ENCODE measurements at places on chromosomes 2 and 18.

GRCh38 chr2:226669249-226669648 is 130.4 kb downstream of the IRS1 start:
- DNase-seq, result no peak

GRCh38 chr2:42028571-42029148 is 19.2 kb upstream of the PKDCC start:
- no peak for DNase-seq

DNA sequence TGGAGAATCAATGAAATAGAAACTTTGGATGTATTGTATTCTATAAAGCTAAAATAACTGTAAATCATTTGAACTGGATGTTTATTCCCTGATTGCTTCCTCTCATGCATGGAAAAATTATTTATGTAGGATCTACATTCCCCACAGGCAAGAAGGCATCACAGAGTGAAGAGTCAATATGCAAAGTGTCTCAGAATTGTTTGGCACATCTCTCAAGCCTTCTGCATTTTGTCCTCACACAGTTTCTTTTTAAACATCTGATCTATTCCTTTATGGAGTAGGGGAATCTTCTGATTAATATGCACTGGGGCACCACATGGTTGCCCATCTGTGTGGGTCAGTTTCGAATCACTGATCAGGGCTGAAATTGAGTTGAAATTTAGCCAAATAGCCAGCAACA is 465.4 kb downstream of the ZNF804A start:
- DNase-seq, result no peak

- DNase-seq, result no peak
Measured at GRCh38 chr2:65630643-65631042, 198.2 kb upstream of the SPRED2 start.

GRCh38 chr2:52345676-52346075 is 1313.7 kb upstream of the NRXN1 start:
- DNase-seq, result no peak

- no peak for DNase-seq
Measured at GRCh38 chr18:44700652-44701051, 20.0 kb downstream of the SETBP1 start.

DNA sequence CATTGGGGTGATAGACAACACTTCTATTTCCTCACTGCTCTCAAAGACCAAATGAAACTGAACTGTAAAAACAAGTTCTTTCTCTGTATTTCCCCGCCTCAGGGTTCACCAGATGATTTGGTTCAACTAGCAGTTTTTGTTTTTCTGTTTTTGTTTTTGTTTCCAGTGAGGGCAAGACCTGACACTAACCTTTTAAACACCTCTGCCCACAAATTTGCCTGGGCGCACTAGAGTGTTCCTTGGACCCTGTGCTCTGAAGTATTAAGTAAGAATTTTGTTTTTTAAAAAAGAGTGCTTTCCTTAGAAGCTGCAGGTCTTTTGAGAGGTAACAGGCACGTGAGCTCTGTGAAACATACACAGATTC is 92.9 kb downstream of the DYSF start:
- DNase-seq, result no peak

- no peak for DNase-seq
Measured at GRCh38 chr18:12721495-12722275, 18.8 kb downstream of the PSMG2 start.

GRCh38 chr2:64327129-64327509 is 126.8 kb upstream of the LGALSL start:
- no peak for DNase-seq

DNA sequence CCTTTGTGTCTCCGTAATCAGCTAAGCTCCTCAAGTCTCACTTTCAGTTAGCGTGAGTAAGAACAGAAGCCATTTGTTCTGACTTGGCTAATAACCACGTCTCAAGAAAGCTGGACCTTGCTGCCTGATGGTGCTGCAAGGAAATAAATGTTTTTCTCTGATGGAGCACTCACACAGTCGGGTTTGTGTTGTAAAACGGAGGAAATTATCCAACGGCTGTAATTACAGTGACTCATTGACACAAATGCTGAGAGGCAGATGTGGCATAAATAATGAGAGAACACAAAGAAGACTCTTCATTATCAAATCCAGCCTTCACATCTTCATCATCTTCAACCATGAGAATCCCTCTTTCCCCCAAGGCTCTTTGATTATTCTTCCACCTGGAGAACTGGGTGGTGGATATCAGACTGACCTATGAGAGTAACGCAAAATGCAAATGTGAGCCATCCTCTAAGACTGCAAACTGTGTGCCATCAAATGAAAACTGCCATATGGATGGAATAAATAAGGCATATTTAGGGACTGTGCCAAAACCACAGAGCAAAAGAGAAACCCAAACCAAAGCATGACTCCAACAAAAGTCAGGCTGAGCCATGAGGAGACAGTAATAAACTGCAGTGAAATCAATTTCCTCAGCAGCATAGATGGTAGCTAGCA is 252.6 kb downstream of the RND3 start:
- no peak for DNase-seq

DNA sequence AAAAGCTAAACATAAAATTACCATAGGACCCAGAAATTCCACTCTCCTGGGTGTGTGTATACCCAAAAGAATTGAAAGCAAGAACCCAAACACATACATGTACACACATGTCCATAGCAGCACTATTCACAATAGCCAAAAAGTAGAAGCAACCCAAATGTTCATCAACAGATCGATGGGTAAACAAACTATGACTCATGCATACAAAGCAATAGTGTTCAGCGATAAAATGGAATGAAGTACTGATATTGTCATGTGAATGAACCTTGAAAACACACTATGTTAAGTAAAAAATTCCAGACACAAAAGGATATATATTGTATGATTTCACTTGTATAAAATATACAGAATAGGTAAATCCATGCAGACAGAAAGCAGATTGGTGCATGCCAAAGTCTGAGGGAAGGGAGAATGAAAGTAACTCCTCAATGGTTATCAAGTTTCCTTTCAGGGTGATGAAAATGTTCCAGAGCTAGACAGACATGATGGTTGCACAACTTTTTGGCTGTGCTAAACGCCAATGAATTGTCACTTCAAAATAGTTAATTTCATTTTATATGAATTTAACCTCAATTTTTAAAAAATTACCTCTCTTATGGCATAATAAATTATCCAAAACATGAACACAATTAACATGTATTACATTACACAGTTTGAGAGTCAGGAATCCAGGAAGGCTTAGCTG is 35.5 kb downstream of the GKN2 start:
- DNase-seq, result no peak

DNA sequence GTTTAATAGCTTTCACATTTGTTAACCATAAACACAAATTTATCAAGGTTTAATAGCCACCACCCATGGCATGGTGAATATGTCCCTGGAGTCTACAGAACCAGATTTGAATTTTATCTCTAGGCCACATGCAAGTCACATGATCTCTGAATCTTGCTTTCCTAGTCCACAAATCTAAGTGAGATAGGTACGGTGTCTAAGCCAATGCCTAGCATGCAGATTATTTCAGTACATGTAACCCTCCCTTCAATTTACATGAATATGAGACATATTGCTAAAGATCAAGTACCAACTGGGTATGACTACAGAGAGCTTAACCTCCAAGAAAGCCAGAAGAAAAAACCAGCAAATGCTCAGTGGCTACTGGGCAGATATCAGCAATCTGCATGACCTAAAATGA is 10.0 kb downstream of the ZNF24 start:
- no peak for DNase-seq

DNA sequence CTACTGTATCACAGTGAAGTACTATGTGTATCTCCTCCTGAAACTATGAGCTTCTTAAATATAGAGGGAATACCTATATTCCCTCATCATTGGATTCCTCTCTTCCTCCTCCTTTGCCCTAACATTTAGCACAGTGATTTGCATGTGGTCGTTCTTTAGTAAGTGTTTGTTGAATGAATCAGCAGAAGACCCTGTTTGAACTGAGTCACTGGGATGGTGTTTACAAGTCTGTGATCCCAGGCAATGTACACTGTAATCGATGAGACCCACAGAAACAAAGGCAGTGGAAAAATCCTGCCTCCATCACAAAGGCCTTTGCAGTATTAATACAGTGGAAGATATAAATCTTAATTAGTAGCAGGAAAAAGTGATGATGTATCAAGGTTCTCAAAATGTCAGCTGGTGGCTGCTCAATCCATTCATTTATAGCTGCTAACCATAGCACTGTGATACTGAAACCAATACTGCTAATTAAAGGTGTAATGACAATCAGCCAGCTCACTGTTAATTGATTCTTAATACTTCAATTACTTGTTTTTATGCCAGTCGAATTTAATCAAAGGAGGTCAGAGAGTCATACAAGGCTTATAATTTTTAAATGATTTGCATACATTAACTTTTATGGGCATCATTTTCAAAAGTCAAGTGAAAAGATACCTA is 20.8 kb upstream of the MYO3B start:
- no peak for DNase-seq

GRCh38 chr2:138727956-138728355 is 52.2 kb downstream of the NXPH2 start:
- DNase-seq, result no peak

- DNase-seq, result no peak
Measured at GRCh38 chr18:57805117-57805516, 2.0 kb upstream of the ATP8B1 start.

GRCh38 chr18:47901624-47902362 is 28.7 kb downstream of the SMAD2 start:
- no peak for DNase-seq

GRCh38 chr2:68995916-68996315 is 17.1 kb upstream of the ANTXR1 start:
- no peak for DNase-seq

GRCh38 chr2:61789807-61790602 is 63.9 kb downstream of the FAM161A start:
- DNase-seq, result no peak

DNA sequence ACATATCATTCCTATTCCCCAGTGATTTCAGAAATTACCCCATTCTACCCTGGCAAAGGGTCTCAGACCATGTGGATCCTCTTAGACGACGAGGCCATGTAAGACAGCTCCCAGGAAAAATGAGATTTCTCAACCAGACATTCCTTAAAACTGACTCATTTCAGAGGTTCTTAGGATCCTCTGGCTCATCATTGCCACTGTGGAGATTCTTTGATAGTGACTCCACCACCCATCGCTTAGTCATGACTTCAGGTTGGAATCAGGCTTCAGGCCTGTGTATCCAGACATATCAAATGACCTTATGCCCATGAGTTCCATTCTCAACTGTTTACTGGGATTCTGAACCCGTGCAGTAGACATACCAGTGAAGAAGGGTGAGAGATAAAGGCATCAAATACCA is 245.6 kb upstream of the TCF4 start:
- DNase-seq, result no peak

GRCh38 chr2:157672129-157672528 is 43.5 kb upstream of the ACVR1C start:
- DNase-seq, result no peak

GRCh38 chr18:6595666-6596065 is 133.8 kb upstream of the ARHGAP28 start:
- DNase-seq, result no peak

DNA sequence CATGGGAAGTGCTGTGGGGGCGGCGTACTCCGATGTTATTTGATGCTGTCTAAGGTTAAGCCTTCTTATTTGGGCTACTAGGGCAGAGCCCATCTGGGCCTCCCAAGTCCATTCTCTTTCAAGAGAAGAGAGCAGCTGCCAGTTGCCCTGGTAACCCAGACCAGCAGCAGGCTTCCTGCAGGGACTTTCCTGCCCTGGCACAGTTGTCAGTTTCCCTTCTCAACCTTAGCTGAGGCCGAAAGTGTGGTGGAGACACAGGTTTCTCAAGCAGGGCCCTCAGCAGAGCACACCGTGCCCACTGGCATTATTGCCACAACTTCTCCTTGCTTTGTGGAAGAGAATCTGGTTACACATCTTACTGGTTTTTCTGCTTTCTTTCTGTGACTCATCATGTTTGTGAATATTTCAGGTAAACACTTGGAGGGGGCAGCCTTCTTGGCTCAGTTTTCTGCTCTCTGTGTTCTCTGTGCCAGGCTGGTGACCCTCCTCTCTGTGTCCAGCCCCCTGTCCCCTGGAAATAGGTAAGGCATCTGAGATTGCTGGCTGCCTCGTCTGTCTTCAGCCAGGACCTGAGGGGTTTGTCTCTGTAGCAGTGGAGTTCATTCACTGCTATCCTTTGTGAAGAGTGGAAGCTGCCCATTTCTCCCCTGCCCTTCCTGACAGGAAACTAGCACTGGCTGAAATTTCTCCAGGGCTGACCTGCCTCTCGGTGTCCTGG is 111.0 kb downstream of the B3GNT2 start:
- DNase-seq, result no peak

DNA sequence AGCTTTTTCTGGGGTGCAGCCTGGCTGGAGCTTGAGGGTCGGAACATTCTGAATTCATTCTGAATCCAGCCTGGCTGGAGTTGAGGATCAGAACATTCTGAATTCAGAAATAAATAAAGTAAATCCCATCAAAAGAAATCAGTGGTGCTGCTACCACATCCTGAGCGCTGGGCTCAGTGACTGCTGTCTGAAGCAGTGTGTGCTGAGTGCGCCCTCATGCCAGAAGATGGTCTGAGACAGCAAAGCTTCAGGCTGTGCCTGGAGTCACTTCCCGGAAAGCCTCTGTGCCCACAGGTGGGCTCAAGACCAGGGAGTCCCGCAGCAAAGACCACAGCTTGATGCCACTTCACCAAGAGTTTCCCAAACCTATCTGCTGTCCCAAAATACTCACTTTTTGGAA is 187.9 kb downstream of the VAPA start:
- no peak for DNase-seq

- DNase-seq, result no peak
Measured at GRCh38 chr2:41062336-41062735, 610.4 kb upstream of the SLC8A1 start.

GRCh38 chr18:74310411-74310810 is 5.2 kb upstream of the C18orf63 start:
- DNase-seq, result no peak

DNA sequence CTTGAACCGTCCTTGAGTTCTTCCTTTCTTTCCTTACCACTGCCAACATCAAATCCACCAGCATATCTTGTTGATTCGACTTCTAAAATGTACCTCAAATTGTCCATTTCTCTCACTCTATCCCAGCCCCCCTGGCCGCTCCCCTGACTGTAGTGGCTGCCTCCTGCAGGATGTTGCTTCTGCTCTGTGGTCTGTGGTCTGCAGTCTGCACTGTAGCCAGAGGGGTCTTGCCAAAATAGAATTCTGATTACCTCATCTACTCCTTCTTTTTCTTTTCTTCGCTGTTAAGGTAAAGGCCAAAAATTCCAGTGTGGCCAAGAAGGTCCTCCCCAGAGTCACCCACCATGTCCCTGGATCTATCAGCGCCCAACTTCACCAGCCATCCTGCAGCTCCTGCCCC is 79.5 kb upstream of the ALPP start:
- no peak for DNase-seq

DNA sequence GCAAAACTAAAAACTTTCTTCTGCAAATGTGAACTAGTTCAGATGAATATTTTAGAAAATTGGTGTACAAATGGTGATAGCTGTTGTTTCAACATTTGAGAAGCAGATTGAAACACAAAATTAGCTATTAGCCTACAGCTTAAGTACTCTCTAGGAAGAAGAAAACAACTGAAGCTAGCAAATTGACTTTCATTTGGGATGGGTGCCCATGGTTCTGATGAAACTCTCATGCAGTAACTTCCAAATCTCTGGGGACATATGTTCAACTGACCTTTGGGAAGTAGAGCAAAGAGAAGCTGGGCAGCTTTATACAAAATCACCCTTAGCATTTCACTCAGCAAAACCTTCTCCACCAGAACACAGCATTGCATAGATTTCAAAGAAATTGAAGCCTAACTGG is 119.0 kb downstream of the GALNT13 start:
- DNase-seq, result no peak

- no peak for DNase-seq
Measured at GRCh38 chr2:95270541-95271081, 3.6 kb upstream of the PROM2 start.
